A549 treated with DMSO at 1 μM for 4 hours (cell line): ENCODE measurements at places on chromosomes 12 and 14. TPM values are rescaled to one million over a fixed set of nuclear protein-coding genes. Genes with fewer than 3 reads are reported as not detected.

The RAB21 gene
- total RNA-seq, result 41.6 to 49.4 TPM (median 48.5 TPM) in 5 replicates

The CCDC38 gene
- 0.09 to 0.24 TPM (median 0.19 TPM) in 4 of 5 replicates, not detected in the other for total RNA-seq

The GPR132 gene
- total RNA-seq, result 0.41 to 0.71 TPM (median 0.67 TPM) in 5 replicates

The BRAP gene
- total RNA-seq, result 11.6 to 16.8 TPM (median 14.4 TPM) in 5 replicates

The ZNF891 gene
- 0.32 to 0.55 TPM (median 0.47 TPM) in 5 replicates for total RNA-seq

The EPYC gene
- total RNA-seq, result not detected in 5 replicates

The KCNA1 gene
- total RNA-seq, result not detected in 5 replicates

The CLEC2D gene
- total RNA-seq, result 0.37 to 0.81 TPM (median 0.63 TPM) in 5 replicates

The TCL1A gene
- not detected in 5 replicates for total RNA-seq

The TTC6 gene
- total RNA-seq, result 0.36 to 0.78 TPM (median 0.44 TPM) in 5 replicates

The KRT5 gene
- 0.11 to 0.47 TPM (median 0.18 TPM) in 5 replicates for total RNA-seq

The OTOGL gene
- 0.01 to 0.04 TPM in 2 of 5 replicates, not detected in the others for total RNA-seq

The GNB3 gene
- 1.9 to 2.8 TPM (median 1.9 TPM) in 5 replicates for total RNA-seq

The LTB4R gene
- 3.4 to 8.6 TPM (median 5.6 TPM) in 5 replicates for total RNA-seq

The NTF3 gene
- not detected in 5 replicates for total RNA-seq

The WSCD2 gene
- not detected in 5 replicates for total RNA-seq

The WASHC3 gene
- total RNA-seq, result 28.0 to 36.8 TPM (median 29.7 TPM) in 5 replicates

The PSMD9 gene
- total RNA-seq, result 115 to 170 TPM (median 119 TPM) in 5 replicates

The CLEC6A gene
- not detected in 5 replicates for total RNA-seq

The ARMH4 gene
- total RNA-seq, result 0.49 to 1.8 TPM (median 0.79 TPM) in 5 replicates

The HHIPL1 gene
- 0.11 to 0.28 TPM (median 0.17 TPM) in 5 replicates for total RNA-seq

The IFI27 gene
- 1.2 to 1.9 TPM (median 1.4 TPM) in 5 replicates for total RNA-seq

The KCNH5 gene
- 0.02 to 0.06 TPM (median 0.05 TPM) in 4 of 5 replicates, not detected in the other for total RNA-seq

The ORAI1 gene
- total RNA-seq, result 29.8 to 46.7 TPM (median 42.9 TPM) in 5 replicates

The KCNK13 gene
- 0.09 to 0.14 TPM (median 0.14 TPM) in 3 of 5 replicates, not detected in the others for total RNA-seq

The CDH24 gene
- 3.4 to 6.1 TPM (median 4.9 TPM) in 5 replicates for total RNA-seq

The SOX5 gene
- total RNA-seq, result not detected in 5 replicates

The SPSB2 gene
- 18.3 to 23.2 TPM (median 21.4 TPM) in 5 replicates for total RNA-seq

The TPH2 gene
- total RNA-seq, result not detected in 5 replicates

The TBC1D30 gene
- 1.9 to 2.5 TPM (median 2.0 TPM) in 5 replicates for total RNA-seq

The RHOJ gene
- not detected in 5 replicates for total RNA-seq

The RDH16 gene
- 0.05 to 0.16 TPM (median 0.09 TPM) in 5 replicates for total RNA-seq

The TSPAN8 gene
- total RNA-seq, result 0.10 to 0.12 TPM in 2 of 5 replicates, not detected in the others

The OVCH1 gene
- total RNA-seq, result not detected in 5 replicates

The CCDC184 gene
- 3.1 to 3.5 TPM (median 3.2 TPM) in 5 replicates for total RNA-seq

The C12orf54 gene
- total RNA-seq, result not detected in 5 replicates

The ADAM21 gene
- total RNA-seq, result 0.06 TPM in 2 of 5 replicates, not detected in the others

The TDG gene
- total RNA-seq, result 26.9 to 33.1 TPM (median 30.5 TPM) in 5 replicates

The CPNE6 gene
- total RNA-seq, result not detected in 5 replicates

The ACOT6 gene
- not detected in 5 replicates for total RNA-seq

The ASPG gene
- not detected in 5 replicates for total RNA-seq

The PDZRN4 gene
- total RNA-seq, result not detected in 5 replicates

The RASAL1 gene
- 0.24 to 0.42 TPM (median 0.32 TPM) in 5 replicates for total RNA-seq

The VRTN gene
- not detected in 5 replicates for total RNA-seq

The PPFIA2 gene
- 0.03 TPM in 1 of 5 replicates, not detected in the others for total RNA-seq

The KRT7 gene
- total RNA-seq, result 3,808 to 4,352 TPM (median 4,043 TPM) in 5 replicates

The NAV3 gene
- 15.7 to 22.9 TPM (median 22.3 TPM) in 5 replicates for total RNA-seq

The FOXA1 gene
- 9.4 to 12.9 TPM (median 12.2 TPM) in 5 replicates for total RNA-seq

The ACSS3 gene
- total RNA-seq, result 0.03 to 0.07 TPM in 2 of 5 replicates, not detected in the others

The NANOG gene
- not detected in 5 replicates for total RNA-seq

The TGM1 gene
- 0.60 to 1.1 TPM (median 0.83 TPM) in 5 replicates for total RNA-seq

The C14orf132 gene
- 4.0 to 6.2 TPM (median 5.2 TPM) in 5 replicates for total RNA-seq

The LRP1-AS gene
- total RNA-seq, result not detected in 5 replicates

The DTX3 gene
- 17.1 to 19.8 TPM (median 17.7 TPM) in 5 replicates for total RNA-seq

The CEP170B gene
- total RNA-seq, result 19.3 to 26.4 TPM (median 23.0 TPM) in 5 replicates

The RDH11 gene
- total RNA-seq, result 64.7 to 71.4 TPM (median 67.8 TPM) in 5 replicates

The NFKBIA gene
- total RNA-seq, result 79.0 to 133 TPM (median 103 TPM) in 5 replicates

The RASSF8 gene
- 6.8 to 12.3 TPM (median 10.4 TPM) in 5 replicates for total RNA-seq

The SLC4A8 gene
- 1.0 to 2.6 TPM (median 1.6 TPM) in 5 replicates for total RNA-seq
